ENCODE measurements at places on chromosomes 12 and 14.
A peak's percentile ranks its signal among the peaks of the same experiment; 100 is the strongest.

- peak; percentile 98 for DNase-seq
Observed at GRCh38 chr14:68546839-68547238, 246.0 kb downstream of the ZFP36L1 start.

DNA sequence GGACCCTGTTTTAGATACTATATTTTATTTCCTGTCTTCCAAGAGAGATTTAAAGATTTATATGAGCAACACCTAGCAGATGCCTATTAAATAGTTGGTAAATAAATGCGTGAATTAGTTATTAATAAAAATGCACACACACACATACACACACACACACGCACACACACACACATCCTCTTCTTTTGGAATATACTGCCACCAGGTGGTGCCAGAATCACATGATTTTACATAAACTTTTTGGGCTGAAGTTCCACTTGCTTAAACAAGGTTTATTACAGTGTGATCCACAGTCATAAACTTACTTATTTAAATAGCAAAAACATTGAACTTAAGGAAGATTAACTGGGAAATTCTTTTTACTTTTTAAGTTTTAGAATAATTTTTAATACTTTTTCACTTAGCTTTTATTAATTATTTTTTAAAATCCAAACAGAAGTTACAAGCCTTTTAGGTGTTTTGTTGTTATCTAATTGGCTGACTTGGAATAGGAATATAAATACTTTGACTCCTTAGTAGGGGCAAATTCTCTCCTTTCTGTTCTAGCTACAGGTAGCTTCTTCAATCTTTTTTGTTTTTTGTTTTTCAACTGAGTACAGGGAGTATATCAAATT is 17.5 kb downstream of the RAD51B start:
- peak; percentile 71 for DNase-seq

GRCh38 chr14:84273181-84273580 is 1256.8 kb upstream of the FLRT2 start:
- DNase-seq: no peak

DNA sequence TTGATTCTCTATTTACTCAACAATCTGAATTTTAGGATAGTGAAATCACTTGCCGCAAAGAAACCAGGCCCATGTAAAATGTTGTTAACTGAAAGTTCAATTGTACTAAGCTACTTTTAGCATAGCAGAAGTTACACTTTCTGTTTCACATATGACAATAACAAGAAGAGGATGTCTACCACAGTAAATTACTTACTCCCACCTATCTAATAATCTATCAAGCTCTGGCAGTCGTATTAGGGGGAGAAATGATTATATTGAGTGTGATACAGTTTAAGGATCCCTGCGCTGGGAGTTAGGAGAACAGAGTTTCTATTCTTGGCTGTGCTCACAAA is 66.5 kb upstream of the CAND1 start:
- DNase-seq: no peak

GRCh38 chr12:66627270-66627987 is 51.4 kb downstream of the GRIP1 start:
- DNase-seq: no peak

DNA sequence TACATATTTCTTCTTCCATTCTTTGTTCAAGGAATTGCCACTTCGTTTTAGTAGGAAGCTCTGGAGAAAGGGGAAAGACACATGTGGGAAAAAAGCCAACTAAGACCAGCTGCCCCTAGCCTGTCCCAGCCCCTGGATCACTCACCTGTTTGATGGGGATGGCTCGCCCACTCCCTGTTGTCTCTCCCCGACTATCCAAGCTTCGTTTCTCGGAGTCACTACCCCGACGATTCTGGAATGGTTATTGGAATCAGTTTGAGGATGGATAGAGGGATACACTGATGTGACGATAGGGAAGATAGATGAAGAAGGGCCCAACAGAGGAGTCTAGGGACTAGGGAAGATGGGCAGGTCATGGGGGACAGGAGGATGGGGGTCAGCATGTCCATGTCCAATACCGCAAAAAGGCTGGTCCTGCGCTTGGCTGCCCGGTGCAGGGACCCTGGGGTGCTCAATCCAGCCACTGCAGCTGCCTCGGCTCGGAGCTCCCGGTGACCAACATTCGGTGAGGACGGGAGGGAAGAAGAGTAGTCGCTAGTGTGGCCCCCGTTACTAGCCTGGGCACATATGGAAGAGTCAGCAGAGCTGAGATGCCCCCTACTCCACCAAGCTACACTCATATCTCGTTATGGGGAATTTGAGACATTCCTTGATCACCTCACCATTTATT is 7.0 kb downstream of the AGAP2 start:
- DNase-seq: no peak

Data from bronchial epithelial cell (primary cell).